CD4-positive, alpha-beta T cell treated with Interleukin-10 for 1 hour (primary cell): ENCODE measurements at places on chromosomes 11 and 22.
A peak's percentile ranks its signal among the peaks of the same experiment; 100 is the strongest.

GRCh38 chr11:34788642-34789041 lies 127.5 kb downstream of the APIP start:
- no peak for DNase-seq

GRCh38 chr22:45154383-45154782 lies 9.3 kb upstream of the NUP50 start:
- no peak for DNase-seq

DNA sequence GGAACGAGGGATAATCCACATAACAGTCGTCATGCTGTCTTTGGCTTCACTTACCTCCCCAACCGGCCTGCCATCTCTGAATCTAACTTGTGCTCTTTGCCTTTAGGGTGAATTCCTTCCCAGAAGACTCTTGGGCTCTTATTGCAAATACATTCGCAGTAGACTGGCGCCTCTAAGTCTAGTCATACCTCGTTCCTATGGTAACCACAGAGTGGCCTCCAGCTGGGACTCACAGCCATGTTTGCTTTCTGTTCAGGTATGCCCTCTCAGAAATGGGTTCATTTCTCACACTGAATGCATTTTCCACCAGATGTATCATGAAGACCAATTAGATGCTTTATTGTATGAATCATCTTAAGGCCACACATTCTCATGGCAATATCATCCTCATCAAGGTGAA lies 112.7 kb downstream of the FAR1 start:
- no peak for DNase-seq

DNA sequence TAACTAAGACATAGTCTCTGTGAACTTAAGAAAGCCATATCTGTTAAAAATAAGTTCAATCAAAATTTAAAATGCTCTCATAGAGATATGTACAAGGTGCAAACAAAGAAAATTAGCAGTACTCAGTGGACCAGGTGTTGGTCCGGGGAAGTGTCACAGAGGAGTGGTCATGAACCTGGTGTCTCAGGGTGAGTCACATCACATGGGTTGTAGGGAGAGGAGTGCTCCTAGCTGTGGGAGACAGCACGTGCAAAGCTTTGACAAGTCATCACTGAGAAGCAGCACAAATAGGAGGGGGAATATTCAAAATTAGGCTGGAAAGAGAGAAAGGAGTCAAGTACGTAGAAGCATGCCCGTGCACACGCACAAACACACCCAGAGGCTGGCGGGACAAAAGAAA lies 438.1 kb downstream of the NTM start:
- no peak for DNase-seq

- no peak for DNase-seq
Measured at GRCh38 chr22:50678651-50679521, 6.3 kb downstream of the SHANK3 start.

GRCh38 chr11:94758666-94759065 lies 9.5 kb upstream of the AMOTL1 start:
- DNase-seq, result no peak

GRCh38 chr11:118606157-118606843 lies 1.1 kb upstream of the PHLDB1 start:
- DNase-seq, result no peak

- DNase-seq, result no peak
Measured at GRCh38 chr22:38383417-38383816, 66.2 kb upstream of the CSNK1E start.

GRCh38 chr11:3099178-3099577 lies 42.0 kb upstream of the CARS1 start:
- DNase-seq, result peak; percentile 11

DNA sequence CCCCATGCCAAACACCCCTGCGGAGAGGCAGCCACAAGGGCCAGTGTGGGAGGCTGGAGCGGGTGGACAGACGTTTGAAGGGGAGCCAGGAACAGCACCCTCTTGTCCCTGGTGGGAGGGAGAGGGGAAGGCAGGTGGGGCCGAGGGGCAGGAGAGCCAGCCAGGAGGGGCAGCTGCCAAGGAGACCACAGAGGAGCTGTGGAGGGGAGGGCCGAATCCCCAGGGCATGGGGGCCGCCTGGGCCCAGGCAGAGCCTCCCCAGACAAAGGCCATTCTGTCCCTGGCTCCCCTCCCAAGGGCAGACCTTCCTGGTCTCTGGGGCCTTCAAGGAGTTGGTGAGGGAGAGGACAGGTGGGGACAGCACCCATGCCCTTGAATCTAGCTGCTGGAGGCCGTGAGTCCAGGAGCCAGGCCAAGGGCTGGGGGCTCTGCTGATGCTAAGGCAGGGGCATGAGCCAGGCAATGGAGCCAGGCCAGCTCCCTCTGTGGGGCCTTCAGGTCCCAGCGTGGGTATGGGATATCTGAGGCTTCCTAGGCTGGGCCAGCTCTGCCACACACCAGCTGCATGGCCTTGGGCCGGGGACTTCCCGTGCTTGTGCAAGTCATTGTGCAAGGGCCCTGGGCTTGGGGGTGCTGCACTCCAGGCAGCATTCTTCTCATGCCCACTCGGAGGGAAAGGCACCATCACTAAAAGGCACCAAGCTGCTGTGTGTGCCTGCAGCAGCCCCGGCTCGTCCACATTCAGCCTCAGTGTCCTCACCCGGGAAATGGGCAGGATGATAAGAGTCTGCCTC lies 11.4 kb downstream of the EMID1 start:
- no peak for DNase-seq
